Right lobe of liver (tissue), 6 donors: ENCODE measurements at places on chromosomes 7 and 10.

GRCh38 chr10:118564652-118565051 lies 30.8 kb downstream of the PRLHR start:
- no peak for DNase-seq
- H3K4me3 ChIP-seq = no peak overlapping the region
- H3K4me1 ChIP-seq = no peaks in the 10 kb centered on the region

DNA sequence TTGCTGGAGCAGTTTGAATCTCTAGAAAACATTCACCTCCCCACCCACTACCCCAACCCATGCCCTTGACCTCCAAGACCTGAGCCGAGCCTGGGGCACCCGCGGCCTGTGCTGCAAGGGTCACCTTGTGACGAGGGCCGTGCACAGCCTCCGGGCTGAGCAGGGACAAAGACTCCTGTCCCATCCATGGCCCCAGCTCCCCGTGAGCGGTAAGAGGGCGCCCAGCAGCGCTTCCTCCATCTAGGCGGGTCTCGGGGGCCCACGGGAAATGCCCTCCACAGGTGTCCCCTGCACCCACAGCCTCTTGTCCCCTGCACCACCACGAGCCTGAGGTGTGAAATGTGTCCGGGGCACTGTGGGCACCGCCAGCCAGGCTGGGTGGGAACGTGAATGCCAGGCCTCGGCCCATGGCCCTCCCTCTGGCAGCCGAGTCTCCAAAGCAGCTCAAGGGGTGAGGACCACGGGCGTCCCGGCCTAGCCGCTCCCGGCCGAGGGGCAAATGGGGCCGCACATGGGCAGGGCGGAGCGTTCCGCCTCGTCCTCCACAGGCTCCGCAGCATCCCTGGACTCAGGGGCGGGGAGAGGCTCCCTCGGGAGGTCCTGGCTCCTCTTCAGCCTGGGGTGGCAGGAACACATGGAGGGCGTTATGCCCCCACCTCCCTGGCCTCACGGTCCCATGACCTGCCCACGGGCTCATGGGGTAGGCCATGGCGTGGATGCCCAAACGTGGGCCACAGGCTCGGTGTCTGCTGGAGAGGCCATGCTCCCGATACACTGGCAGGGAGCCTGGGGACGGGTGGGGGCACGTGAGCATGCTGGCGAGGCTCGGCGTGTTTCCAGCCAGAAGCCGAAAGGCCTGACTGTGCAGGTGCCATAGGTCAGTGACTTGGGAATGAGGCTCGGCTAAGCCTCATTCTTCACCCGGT lies 21.1 kb downstream of the DPYSL4 start:
- H3K4me1 ChIP-seq = no peaks in the 10 kb centered on the region
- H3K36me3 ChIP-seq = no peaks in the 10 kb centered on the region
- no peaks in the 10 kb centered on the region for H3K27me3 ChIP-seq
- H3K4me3 ChIP-seq = no peak overlapping the region

DNA sequence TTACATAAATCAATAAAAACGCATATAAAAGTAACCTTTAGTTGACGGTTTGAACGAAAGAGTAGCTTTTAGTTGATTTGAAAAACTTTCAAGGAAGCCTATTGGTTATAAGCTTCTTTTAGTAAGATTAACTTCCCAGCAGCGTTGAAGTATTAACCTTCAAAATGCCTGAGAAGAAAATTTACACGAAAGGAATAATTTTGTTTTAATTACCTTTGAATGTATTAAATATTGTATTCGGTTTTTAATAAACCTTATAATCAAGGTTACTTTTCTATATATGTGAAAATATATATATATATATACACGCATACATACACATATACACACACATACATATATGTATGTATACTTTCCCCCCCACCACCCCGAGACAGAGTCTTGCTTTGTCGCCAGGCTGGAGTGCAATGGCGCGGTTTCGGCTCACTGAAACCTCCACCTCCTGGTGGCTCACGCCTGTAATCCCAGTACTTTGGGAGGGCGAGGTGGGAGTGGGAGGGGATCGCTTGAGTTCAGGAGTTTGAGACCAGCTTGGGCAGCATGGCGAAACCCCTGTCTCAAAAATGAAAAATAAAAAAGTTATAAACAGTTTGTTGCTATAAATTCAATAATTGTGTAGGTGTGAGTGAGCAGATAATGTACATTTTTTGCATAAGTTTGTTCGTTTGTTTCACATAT lies 57.6 kb upstream of the EZH2 start:
- no peaks in the 10 kb centered on the region for H3K36me3 ChIP-seq
- H3K27me3 ChIP-seq = no peaks in the 10 kb centered on the region
- H3K4me3 ChIP-seq = peak overlapping the region; percentile 68
- peak; percentile 58 for DNase-seq
- peak overlapping the region; percentile 86 for H3K27ac ChIP-seq

DNA sequence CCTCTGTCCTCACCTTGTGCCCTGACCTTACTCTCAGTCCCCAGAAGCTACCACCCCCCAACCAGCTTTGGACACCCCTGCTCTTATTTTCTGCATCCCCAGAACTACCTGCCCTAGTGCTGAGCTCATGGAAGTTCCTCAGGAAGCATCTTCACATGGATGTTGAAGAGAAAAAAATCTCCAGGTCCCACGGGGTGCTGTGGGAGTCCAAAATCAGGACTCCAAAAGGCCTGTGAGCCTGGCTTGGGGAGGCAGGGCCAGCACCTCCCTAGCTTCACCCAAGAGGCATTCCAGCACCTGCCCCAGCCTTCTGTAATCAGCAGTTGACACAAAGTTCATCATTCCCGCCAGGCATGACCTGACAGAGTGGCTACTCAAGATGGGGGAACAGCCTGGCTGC lies 20.7 kb upstream of the GDF10 start:
- H3K4me1 ChIP-seq = no peaks in the 10 kb centered on the region
- H3K27me3 ChIP-seq = no peaks in the 10 kb centered on the region
- no peak for DNase-seq
- no peak overlapping the region for H3K4me3 ChIP-seq

- no peaks in the 10 kb centered on the region for H3K27me3 ChIP-seq
- DNase-seq = no peak
- peaks cover 56% of the 10 kb centered on the region for H3K4me1 ChIP-seq
- H3K36me3 ChIP-seq = no peaks in the 10 kb centered on the region
Measured at GRCh38 chr7:121002757-121003200, 14.3 kb downstream of the CPED1 start.

GRCh38 chr7:15046861-15047260 lies 144.3 kb upstream of the DGKB start:
- no peak overlapping the region for H3K27ac ChIP-seq
- no peaks in the 10 kb centered on the region for H3K27me3 ChIP-seq
- DNase-seq = no peak
- H3K36me3 ChIP-seq = no peaks in the 10 kb centered on the region
- no peaks in the 10 kb centered on the region for H3K4me1 ChIP-seq

- peaks cover 8% of the 10 kb centered on the region for H3K36me3 ChIP-seq
- no peak overlapping the region for H3K4me3 ChIP-seq
- no peaks in the 10 kb centered on the region for H3K4me1 ChIP-seq
- no peaks in the 10 kb centered on the region for H3K27me3 ChIP-seq
Measured at GRCh38 chr10:72389716-72390115, 35.0 kb upstream of the DNAJB12 start.

- H3K27me3 ChIP-seq = no peaks in the 10 kb centered on the region
- DNase-seq = no peak
- no peak overlapping the region for H3K27ac ChIP-seq
- H3K4me1 ChIP-seq = no peaks in the 10 kb centered on the region
Measured at GRCh38 chr10:37952043-37952755, 24.2 kb downstream of the ZNF25 start.

DNA sequence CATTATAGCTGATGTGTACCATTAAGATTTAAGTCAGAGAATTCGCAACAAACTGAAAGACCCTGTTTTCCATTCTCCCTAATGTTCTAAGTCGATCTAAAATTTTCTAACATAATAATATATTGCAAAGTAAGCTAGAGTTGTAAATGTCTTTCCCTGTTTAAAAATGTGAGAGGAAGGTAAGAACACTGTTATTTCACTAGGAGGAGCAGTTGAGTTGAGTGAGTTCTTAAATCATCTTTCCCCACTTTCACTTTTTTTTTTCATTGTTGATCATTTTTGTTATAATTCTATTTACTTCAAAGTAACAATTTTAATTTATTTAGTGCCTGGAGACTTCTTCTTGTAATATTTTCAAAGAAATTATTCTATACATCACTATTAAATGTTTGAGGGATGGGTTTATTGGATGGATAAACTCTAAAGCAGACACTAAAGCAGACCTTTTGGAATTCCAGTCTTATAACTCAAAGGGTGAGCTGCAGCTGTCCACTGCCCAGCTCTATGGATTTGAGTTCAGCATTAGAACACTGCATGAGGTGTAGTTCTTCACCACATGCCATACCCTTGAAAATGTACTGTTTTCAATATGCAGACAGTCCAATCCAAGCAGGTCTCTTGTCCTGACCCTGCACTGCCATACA lies 181.3 kb upstream of the FZD1 start:
- H3K27ac ChIP-seq = no peak overlapping the region
- no peak for DNase-seq
- no peak overlapping the region for H3K4me3 ChIP-seq
- no peaks in the 10 kb centered on the region for H3K27me3 ChIP-seq
- H3K36me3 ChIP-seq = no peaks in the 10 kb centered on the region
- H3K4me1 ChIP-seq = no peaks in the 10 kb centered on the region

GRCh38 chr7:19290066-19290465 lies 144.8 kb upstream of the FERD3L start:
- no peak for DNase-seq
- no peaks in the 10 kb centered on the region for H3K36me3 ChIP-seq
- no peaks in the 10 kb centered on the region for H3K27me3 ChIP-seq
- no peak overlapping the region for H3K4me3 ChIP-seq

GRCh38 chr7:28224675-28225074 lies 44.1 kb upstream of the JAZF1 start:
- H3K27me3 ChIP-seq = no peaks in the 10 kb centered on the region
- no peaks in the 10 kb centered on the region for H3K36me3 ChIP-seq
- H3K4me1 ChIP-seq = no peaks in the 10 kb centered on the region
- no peak overlapping the region for H3K4me3 ChIP-seq
- no peak overlapping the region for H3K27ac ChIP-seq

DNA sequence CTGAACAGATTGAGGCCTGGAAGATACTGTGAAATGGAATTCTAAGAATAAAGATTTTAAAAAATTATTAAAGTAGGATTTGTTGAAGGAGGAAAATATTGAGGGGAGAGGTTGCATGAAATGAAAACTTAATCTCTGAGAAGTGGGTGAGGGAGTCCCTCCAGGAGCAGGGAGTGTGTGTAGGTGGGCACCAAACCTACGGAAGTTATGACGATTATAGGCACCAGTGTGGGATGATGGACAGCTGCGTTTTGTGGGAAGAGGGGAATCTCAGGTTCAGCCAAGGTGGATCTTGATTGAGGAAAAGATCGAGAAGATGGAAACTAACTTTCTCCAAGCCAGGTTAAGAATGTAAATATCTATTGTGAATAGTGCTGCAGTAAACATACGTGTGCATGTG lies 246.4 kb downstream of the CCDC3 start:
- no peaks in the 10 kb centered on the region for H3K27me3 ChIP-seq
- no peak overlapping the region for H3K27ac ChIP-seq
- H3K4me1 ChIP-seq = no peaks in the 10 kb centered on the region
- H3K4me3 ChIP-seq = no peak overlapping the region
- H3K36me3 ChIP-seq = no peaks in the 10 kb centered on the region

DNA sequence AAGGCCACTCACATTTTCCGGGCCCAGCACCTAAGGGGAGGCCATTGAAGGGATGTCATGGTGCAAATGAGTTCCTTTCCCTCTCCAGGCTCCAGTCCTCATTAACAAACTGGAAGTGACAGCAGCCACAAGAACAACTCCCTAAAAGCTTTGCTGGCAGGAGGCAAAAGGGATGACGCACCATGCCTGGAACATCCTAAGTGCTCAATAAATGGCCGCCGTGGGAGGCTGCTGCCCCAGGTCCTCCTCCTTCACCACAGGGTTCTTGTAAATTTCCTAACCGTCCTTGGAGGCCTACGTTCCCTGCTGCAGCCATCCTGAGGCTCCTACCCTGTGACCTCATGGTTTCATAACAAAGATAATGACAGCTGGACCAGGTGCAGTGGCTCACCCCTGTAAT lies 41.3 kb upstream of the CAMK1D start:
- H3K27me3 ChIP-seq = no peaks in the 10 kb centered on the region
- H3K36me3 ChIP-seq = no peaks in the 10 kb centered on the region
- H3K27ac ChIP-seq = no peak overlapping the region
- no peak for DNase-seq
- H3K4me3 ChIP-seq = no peak overlapping the region
- no peaks in the 10 kb centered on the region for H3K4me1 ChIP-seq

GRCh38 chr10:79130846-79131245 lies 62.1 kb downstream of the ZMIZ1 start:
- no peaks in the 10 kb centered on the region for H3K27me3 ChIP-seq
- H3K4me3 ChIP-seq = no peak overlapping the region
- H3K27ac ChIP-seq = no peak overlapping the region
- DNase-seq = no peak
- no peaks in the 10 kb centered on the region for H3K36me3 ChIP-seq

DNA sequence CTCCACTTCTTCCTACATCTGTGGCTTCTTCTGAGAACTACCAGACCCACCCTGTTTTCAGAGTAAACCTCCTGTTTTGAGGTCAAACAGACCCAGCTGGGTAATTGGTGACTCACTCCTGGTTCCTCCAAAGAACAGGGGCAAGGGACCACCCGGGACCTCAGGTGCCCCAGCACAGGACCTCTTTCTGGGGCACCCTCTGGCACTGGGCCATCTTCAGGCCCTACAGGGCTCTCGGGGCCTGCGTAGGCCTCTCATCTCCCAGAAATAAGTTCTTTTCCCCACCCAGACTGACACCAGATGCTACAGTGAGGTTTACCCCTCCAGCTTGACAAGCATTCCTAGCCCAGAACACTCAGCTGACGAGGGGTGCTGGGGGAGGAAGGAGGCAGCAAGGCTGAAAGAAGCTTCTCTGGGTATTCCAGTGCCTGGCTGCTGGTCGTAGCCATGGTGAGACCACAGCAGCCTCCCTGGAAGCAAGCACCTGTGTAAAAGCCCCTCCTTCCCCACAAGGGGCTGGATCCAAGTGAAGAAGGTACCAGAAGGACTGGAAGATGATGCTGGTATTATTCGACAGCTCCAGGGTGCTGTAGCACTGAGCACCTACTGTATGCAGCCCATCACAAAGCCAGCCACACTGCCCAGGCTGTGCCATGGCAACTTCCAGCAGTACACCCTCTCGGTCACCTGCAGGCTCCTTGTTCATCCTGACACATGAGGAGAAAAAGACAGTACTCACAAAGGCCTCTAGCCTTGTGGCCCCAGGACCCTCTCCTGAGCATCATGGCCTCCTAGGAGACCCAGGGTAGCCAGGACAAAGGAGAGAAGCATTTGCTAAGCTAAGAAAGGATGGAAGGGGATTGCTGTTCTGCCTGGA lies 47.4 kb downstream of the ALOX5 start:
- no peaks in the 10 kb centered on the region for H3K27me3 ChIP-seq
- H3K4me3 ChIP-seq = no peak overlapping the region
- no peaks in the 10 kb centered on the region for H3K36me3 ChIP-seq
